Type B pancreatic cell (in vitro differentiated cells): ENCODE measurements at places on chromosomes 4 and X.

- DNase-seq: no peak
These were observed 919 bp upstream of the SEC24B start for GRCh38 chr4:109432696-109433095.

DNA sequence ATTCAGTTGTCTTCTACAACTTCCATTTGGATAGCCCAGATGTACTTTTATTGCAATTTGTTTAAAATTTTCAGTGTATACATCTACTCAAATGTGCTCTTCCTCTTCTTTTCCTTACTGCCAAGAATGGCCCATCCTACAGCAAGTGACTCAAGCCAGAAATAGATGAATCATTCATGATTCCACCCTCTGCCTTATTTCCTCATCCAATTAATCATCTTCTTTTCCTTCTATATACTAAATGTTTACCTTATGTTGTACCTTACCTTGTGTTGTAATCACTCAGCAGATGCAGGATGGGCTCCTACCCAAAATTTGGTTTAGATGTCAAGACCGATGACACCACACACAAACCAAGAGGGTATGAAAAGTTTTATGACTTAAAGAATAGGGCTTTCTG is 437.8 kb downstream of the GRXCR1 start:
- no peak for DNase-seq

DNA sequence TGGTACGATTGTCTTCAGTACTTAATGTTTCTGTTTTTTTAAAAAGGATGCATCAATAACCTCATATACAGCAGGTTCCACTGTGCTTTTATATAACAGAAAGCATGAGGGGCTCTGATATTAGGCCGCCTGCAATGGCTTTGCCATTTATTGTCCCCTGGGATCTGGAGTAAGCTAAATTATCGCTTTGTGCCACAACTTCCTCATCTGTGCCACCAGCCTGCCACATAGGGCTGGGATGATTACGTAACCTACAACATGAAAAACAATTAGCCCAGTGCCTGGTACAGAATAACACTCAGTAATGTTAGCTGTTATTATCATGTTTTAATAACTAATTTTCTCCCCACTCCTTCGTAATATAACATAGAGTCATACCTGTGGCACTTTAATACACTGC is 65.5 kb upstream of the TRIM2 start:
- DNase-seq: no peak

DNA sequence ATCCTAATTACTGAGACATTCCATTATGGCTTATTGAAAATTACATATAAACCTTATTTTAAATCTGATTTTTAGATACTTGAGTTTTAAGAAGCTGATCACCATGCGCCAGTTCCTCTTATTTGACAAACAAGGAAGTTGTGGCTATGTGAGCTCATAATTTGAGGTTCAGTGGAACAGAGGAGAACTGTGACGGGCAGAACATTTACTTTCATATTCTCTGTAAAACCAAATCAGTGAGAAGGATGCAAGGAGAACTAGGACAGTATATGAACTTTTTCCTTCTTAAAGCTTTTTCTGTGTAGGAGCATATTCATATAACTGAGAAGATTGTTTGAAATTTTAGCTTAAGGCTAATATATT is 25.3 kb downstream of the STIM2 start:
- no peak for DNase-seq

GRCh38 chr4:10879411-10880110 is 195.0 kb upstream of the CLNK start:
- no peak for DNase-seq

DNA sequence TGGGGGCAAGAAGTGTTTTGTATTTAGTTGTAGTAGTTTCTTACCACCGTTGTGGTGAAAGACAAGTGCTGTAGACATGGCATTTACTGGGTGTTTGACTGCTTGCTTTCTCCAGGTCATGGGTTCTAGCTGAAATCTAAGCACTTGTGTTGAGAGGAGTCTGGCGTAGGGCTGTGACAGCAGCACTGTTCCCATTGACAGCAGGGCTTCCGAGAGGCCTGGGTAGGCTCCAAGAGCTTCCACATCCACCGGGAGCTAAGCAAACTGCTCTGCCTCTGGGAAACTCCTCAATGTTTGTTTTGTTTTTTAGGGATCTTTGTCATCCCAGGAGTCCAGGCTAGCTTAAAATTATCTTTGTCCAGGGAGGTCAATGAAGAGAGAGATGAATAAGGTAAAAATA is 44.3 kb downstream of the BMPR1B start:
- DNase-seq: no peak

- no peak for DNase-seq
These were observed 74.7 kb downstream of the PAQR3 start for GRCh38 chr4:78864405-78865024.

- no peak for DNase-seq
These were observed 103.4 kb downstream of the SHOX start for GRCh38 chrX:733961-734360.

- no peak for DNase-seq
These were observed 506.4 kb upstream of the PABPC4L start for GRCh38 chr4:134708026-134708425.

DNA sequence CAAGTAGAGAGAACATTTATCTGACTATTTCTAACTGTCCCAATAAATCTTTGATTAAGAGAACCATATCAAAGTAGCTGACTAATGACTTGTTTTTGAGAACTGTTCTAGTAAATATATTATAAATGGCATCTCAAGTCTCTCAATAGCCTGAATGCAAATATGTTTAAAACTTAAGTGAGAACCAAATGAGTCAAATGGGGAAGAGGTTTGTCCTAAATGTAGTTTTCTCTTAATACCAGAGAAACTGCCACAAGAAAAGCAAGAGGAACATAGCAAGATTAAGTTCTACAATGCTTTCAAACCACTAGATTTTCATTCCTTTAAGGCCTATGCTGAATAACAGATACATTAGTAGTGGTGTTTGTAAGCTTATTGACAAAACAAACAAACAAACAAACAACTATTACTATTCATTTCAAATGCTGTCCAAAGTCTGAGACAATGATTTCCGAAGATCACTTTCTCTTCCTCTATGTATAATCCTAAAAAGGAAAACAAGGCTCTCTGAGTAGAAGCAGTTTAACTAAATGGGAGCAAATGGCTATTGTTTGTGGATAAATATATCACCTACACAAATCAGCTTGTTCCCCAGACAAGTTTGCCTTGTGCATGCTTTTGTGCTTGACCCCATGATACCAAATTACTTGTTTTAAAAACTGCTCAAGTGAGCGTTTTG is 408.4 kb upstream of the EMCN start:
- DNase-seq: no peak
